ENCODE measurements at places on chromosomes 12 and 14. TPM values are rescaled to one million over a fixed set of nuclear protein-coding genes. Genes with fewer than 3 reads are reported as not detected.

DNA sequence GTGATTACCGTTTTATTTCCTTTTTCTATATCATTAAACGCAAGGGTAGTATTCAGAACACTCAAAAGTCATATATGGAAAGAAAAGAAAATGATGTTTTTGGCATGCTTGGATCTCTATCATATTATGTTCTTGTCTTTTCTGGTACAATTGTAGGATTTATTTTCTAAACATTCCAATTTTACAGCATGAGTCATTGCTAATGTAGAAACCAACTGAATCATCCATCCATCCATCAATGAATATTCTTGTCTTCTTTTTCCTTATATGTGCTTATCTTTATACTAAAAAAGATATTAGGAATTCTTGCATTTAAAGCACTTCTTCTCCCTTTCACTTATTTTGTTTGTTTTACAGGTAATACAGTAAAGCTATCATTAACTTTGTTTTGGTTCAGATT is 20.4 kb upstream of the AMIGO2 start:
- DNase-seq: no peak

GRCh38 chr12:124131659-124132058 is 158.6 kb downstream of the ZNF664 start:
- no peak for DNase-seq

GRCh38 chr12:86735851-86736250 is 479.7 kb upstream of the MGAT4C start:
- no peak for DNase-seq

- DNase-seq: no peak
Measured at GRCh38 chr12:44677724-44678123, 198.4 kb downstream of the NELL2 start.

DNA sequence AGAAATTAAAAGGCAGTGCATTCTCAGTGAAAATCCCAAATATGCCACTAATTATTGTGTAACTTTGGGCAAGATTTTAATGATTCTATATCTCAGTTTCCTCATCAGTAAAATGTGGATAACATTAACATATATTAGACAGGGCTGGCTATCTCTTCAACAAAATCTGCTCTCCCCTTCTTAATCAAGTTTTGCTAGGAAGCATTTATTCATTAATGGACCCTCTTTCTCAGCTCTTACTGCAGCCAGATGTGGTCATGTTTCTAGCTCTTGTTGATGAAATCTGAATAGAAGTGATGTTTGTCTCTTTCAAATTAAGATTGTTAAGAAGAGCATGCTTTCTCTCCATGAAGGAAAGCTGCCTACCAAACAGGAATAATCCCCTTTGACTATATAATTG is 84.4 kb upstream of the PPFIA2 start:
- DNase-seq: no peak

The GIT2 gene
- total RNA-seq: 54.9 TPM

DNA sequence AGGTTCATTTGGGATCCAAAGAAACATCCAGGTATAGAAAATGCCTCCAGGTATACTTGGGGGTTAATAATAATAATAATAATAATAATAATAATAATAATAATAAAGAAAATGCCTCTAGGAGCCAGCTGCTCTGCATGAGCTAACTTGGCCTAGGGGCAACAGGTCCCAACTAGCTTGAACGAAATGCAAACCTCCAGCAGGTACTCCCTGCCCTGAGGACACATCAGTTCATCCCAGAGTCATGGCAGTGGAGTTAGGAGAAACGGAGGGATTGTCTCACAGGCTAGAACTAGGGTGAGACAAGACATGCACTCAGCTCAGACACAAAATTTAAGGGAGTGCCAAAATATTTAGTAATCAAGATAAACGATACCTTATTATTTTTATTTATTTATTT is 12.5 kb upstream of the TMEM229B start:
- no peak for DNase-seq

Data from glutamatergic neuron (in vitro differentiated cells).